NCI-H1105 (cell line): ENCODE measurements at places on chromosomes 11 and 22.

GRCh38 chr11:3824714-3825472 lies 15.9 kb downstream of the RHOG start:
- peak; percentile 3 for DNase-seq

GRCh38 chr22:37431366-37431765 lies 4.1 kb upstream of the ELFN2 start:
- DNase-seq, result no peak

GRCh38 chr11:37092487-37092886 lies 494.5 kb upstream of the RAG2 start:
- DNase-seq, result no peak

DNA sequence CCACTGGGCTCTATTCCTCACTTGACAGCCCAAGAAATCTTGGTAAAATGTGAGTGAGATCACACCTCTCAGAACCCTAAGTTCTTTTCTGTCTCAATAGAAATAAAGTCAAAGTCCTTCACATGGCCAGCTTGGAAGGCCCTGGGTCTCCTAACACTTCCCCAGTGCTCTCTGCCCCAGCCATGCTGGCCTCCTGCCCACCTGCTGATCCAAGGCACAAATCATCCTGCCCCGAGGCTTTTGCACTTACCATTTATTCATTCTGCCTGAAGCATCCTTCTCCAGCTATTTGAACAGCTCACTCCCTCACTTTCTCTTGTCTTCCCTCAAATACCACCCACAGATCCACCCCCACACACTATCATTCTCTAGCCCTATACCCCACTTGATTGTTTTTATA lies 26.4 kb downstream of the ISX start:
- DNase-seq, result no peak

DNA sequence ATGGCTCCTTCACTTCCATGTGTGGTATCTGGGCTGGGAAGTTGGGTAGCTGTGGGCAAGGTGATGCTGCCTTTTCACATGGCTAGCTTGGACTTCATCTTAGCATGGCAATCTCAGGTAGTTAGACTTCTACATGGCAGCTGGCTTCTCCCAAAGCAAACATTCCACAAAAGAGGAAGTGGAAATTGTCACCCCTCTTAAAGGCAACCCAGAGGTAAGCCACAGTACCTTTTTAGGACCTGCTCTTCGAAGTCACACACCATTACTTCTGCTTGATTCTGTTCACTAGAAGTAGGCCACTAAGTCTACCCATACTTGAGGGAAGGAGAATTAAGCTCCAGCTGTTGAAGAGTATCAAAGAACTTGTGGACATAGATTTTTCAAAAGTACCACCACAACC lies 25.9 kb downstream of the TUG1 start:
- no peak for DNase-seq

GRCh38 chr11:72012897-72013721 lies 14.4 kb downstream of the IL18BP start:
- no peak for DNase-seq
